ENCODE measurements at places on chromosomes 5 and 9. TPM values are rescaled to one million over a fixed set of nuclear protein-coding genes. Genes with fewer than 3 reads are reported as not detected.

CARTPT gene
- not detected for total RNA-seq

MYMK gene
- not detected for total RNA-seq

ADRB2 gene
- 0.29 TPM for total RNA-seq

PCDHB4 gene
- 1.2 TPM for total RNA-seq

PAEP gene
- total RNA-seq = not detected

ANXA1 gene
- total RNA-seq = 803 TPM

DNA sequence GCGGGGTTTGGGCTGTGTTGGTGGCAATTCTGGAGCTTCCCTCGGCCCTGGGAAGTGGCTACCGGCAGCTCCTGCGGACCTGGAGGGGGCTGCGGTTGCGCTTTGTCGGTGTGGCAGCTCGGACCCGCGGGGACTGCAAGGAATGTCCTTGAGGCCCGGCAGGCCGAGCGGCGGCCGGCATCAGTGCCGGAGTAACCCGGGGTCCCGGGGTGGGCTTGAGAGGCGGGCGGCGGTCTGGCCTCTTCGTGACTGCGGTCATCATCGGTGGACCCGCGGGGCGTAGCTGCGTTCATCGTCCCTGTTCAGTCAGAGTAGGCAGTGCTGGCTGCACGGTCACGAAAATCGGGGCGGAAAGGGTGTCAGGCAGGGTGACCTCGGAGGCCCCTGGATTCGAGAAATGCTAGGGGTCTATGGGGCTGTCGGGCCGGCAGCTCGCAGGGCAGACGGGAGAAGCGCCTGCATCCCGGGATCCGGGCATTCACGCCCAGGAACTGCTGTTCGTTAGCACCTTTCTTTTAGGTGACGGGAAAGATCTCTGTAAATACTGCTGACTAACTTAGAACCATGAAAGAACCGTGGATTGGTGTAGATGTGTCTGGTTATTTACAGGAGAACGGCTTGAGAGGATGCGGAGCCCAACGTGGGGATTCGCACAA lies 474 bp downstream of the HMGCR start:
- DNase-seq = no peak

- DNase-seq = no peak
Measured at GRCh38 chr9:10112798-10113197, 500.0 kb downstream of the PTPRD start.

DNA sequence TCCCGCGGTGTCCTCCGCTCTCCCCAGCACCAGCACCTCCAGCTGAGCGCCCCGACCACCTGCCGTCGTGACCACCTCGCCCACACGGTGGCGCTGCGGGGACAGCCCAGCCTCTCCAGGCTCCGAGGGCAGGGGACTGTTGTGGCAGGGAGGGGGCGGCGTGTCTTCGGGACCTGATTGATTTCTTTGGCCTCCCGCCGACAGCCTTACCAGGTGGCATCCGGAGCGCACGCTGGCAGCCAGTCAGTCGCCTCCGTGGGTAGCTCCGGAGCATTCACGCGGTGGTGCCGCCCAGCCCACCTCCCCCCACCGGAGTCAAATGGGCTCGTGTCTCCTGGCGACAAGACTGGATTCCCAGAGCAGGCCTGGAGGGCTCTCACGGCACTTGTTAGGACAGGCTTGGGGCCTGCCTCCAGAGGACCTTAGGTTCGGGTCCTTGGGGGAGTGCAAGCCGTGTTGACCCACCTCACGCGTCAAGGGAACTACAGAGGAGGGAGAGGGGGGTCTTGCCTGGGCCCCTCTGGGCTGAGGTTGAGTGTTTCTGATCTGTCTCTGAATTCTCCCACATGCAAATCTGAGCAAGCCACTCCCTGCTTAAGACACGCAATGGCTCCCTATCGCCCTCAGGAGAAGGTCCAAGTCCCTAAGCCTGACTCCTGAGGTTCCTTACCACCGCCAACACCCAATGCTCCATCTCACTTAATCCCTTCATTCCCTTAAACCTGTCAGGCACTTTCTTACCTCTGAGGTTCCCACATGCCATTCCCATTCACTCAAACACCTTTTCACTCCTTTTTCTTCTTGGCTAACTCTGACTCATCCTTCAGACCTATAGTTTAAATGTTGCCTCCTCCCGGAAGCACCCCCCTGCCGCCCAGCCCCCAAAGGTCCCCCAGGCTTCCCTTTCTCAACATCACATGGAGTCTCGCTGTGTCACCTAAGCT lies 51.2 kb upstream of the GGTA1 start:
- DNase-seq = peak; percentile 96

- DNase-seq = peak; percentile 4
Measured at GRCh38 chr5:72273547-72273946, 46.5 kb downstream of the MRPS27 start.

DNA sequence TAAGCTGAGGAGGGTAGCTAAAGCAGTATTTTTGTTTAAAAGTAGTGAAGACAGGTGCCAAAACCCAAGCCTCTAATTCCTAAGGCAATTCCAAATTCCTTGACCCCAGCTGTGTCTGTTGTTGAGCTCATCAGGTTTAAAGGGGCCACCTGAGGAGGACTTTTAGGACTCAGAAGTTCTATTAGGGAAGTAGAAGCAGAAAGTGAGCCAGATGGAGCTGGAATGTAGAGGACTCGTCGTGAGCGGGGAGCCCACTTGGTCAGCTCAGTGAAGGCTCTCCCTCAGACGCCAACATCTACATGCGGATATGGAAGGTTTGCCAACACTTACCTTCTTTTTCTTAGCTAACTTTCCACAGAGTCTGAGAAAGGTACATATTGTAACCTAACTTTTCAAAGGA lies 102.8 kb downstream of the PLPPR1 start:
- no peak for DNase-seq

GRCh38 chr5:95554331-95554646 lies 488 bp downstream of the SKIC3 start:
- DNase-seq = peak; percentile 58

- DNase-seq = no peak
Measured at GRCh38 chr9:132030626-132031325, 48.9 kb downstream of the MED27 start.

GRCh38 chr5:143041461-143041860 lies 271.3 kb downstream of the ARHGAP26 start:
- no peak for DNase-seq

- peak; percentile 85 for DNase-seq
Measured at GRCh38 chr9:128304136-128304970, 17.9 kb downstream of the TRUB2 start.

- DNase-seq = no peak
Measured at GRCh38 chr5:132459983-132460838, 30.4 kb downstream of the IRF1 start.

GRCh38 chr5:150438873-150439546 lies 10.5 kb downstream of the RPS14 start:
- DNase-seq = peak; percentile 89

DNA sequence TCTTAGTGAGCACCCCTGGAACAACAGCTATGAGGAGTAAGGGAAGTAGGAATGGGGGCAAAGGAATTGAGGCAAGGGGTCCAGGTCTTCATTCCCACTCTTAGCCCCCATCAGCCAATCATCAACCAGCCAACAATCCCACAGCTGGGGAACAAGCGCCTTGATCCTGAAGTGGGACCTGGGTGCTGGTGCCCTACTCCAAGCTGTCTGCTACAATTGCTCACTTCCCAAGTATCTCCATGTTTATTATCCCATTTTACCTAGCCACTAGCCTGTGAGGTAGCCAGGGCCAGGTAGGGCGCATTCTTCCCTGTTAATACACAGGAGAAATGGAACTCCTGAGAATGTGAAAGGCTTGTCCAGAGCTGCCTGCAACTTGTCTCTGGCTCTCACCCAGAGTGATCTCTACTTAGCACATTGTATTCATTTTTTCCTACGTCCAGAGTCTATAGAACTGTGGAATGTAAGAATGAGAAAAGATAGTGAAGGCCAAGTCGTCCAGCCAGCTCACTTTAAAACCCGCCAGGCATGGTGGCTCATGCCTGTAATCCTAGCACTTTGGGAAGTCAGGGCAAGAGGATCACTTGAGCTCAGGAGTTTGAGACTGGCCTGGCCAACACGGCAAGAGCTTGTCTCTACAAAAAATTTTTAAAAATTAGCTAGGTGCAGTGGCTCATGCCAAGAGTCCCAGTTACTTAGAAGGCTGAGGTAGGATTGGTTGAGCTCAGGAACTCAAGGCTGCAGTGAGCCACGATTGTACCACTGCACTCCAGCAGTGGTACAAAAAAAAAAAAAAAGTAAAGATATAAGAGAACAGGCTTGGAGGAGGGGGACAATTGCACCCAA lies 6.2 kb upstream of the DNAJC18 start:
- peak; percentile 63 for DNase-seq

DNA sequence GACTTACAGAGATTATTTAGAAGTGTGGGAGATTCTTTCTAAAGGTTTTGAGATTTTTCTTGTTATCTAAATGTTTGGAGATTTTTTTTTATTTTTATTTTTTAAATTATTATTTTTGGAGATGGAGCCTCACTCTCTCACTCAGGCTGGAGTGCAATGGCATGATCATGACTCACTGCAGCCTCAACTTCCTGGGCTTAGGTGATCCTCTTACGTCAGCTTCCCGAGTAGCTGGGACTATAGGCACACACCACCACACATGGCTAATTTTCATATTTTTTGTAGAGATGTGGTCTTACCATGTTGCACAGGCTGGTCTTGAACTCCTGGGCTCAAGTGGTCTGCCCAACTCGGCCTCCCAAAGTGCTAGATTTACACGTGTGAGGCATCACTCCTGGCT lies 694.5 kb downstream of the TLE1 start:
- no peak for DNase-seq

DNA sequence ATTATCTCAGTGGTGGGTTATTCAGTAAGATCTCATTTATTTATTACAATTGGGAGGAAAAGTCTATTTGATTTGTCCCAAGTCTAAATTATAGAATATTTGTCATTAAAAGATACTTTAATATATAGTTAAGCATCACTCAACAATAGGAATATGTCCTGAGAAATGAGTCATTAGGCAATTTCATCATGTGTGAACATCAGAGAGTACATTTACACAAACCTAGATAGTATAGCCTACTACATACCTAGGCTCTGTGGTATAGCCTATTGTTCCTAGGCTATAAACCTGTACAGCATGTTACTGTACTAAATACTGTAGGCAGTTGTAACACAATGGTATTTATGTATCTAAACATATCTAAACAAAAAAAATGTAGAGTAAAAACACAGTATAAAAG lies 135.0 kb upstream of the RASA1 start:
- DNase-seq = no peak

Measured in osteoblast (primary cell).